ENCODE measurements at places on chromosomes 6 and 20.

- no peak for DNase-seq
Observed at GRCh38 chr6:122347751-122348150, 51.7 kb upstream of the HSF2 start.

DNA sequence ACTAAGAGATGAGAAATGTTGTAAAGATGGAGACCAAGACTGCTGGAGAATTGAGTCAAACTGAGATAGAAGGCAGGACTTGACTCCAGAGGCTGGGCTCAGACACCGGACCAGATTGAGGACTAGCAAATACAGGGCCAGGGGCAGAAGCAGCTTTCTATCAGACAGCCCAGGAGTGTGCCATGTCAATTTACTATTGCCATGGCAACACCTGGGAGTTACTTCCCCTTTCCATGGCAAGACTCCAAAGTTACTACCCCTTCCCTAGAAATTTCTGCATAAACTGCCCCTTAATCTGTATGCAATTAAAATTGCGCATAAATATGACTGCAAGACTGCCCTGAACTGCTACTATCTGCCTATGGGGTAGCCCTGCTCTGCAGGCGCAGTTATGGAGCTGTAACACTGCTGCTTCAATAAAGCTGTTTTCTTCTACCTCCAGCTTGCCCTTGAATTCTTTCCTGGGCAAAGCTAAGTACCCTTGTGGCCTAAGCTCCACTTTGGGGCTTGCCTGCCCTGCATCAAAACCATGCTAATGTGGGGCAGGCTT, 90.1 kb upstream of the EDN1 start:
- DNase-seq, result no peak

- no peak for DNase-seq
Observed at GRCh38 chr6:3351105-3351676, 92.4 kb downstream of the PSMG4 start.

GRCh38 chr20:46259260-46259859, 48.9 kb downstream of the CDH22 start:
- no peak for DNase-seq

- DNase-seq, result no peak
Observed at GRCh38 chr6:166693880-166694279, 66.8 kb upstream of the RPS6KA2 start.

- no peak for DNase-seq
Observed at GRCh38 chr6:44171899-44172546, 13.4 kb downstream of the CAPN11 start.

- DNase-seq, result no peak
Observed at GRCh38 chr6:157134402-157135047, 188.8 kb downstream of the TMEM242 start.

DNA sequence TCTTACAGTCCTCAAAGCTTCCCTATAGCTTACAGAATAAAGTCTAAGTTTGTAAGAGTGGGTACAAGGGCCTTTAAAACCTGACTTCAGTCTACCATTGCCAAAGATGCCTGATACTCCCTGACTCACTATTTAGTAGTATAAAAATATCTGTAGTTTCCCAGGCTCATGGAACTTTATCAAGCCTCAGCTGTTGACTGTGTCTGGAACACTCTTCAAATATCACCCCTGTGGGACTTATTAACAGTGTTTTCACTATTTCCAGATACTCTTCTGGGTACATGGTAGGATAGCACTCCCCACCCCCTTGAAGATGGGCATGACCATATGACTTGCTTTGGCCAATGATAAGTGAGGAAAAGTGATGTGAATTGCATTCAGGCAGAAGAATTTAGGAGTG, 105.3 kb upstream of the TENT5A start:
- DNase-seq, result no peak

GRCh38 chr20:3997446-3997845, 17.9 kb downstream of the RNF24 start:
- DNase-seq, result no peak

- no peak for DNase-seq
Observed at GRCh38 chr6:157063176-157063905, 260.0 kb downstream of the TMEM242 start.

DNA sequence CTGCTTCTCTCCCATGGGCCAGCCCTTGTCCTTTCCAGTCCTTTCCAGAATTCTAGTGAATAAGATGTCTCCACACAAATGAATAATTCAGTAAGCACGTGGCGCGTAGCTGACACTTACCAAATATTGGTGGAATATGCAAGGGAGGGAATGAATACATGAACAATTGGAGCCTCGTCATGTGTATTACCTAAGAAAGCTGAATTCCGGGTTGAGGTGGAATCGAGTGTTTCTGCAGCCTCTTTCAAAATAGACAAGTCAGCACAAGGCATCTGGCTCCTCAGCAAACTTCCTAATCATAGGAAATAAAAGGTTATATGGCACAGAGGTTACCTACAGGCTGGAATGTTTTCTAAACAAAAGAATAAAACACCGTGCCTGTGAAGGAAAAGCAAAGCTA, 47.0 kb upstream of the NT5E start:
- DNase-seq, result no peak

GRCh38 chr20:50720026-50720425, 11.4 kb upstream of the PARD6B start:
- DNase-seq, result no peak

GRCh38 chr6:163309491-163310026, 105.0 kb upstream of the QKI start:
- peak; percentile 14 for DNase-seq

- no peak for DNase-seq
Observed at GRCh38 chr6:167934426-167934864, 63.0 kb upstream of the KIF25 start.

DNA sequence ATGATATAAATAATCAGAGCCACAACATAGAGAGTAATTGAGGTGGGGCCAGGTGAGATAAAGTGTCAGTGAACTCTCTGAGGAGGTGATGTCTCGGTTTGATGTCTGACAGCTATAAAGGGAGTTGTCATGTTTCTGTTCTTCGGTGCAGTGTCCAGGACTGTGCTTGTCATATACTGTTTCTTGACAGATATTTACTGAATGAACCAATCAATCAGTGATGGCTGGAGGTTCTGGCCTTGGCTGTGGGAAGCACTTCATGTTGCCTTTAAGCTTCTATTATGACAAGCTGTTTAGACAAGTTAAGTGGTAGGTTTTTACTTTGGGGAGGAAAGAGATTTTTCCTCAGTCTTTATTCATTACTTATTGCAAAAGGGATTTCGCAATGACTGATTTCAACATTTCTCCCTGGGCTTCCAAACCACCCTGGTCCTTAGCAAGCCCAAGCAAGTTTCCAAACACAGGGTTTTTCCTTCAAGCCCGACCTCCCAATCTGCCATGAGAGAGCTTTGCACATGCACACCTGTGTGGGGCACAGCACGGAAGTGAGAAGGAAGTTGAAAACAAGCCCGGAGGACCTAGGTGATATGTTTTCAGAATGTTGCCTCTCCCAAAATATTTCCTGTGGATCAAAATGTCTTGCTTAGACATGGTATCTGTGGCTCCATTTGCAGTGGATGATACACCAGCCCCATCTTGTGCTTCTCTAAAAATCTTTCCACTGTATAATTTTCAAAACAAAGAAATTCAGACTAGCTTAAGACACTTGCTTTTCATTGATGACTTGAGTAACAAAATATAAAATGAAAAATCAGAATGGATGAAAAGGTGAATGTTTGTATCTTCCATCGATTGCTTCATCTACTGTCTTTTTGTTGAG, 567.3 kb upstream of the BTBD3 start:
- peak; percentile 50 for DNase-seq

- no peak for DNase-seq
Observed at GRCh38 chr6:95804847-95805541, 210.8 kb upstream of the FUT9 start.

DNA sequence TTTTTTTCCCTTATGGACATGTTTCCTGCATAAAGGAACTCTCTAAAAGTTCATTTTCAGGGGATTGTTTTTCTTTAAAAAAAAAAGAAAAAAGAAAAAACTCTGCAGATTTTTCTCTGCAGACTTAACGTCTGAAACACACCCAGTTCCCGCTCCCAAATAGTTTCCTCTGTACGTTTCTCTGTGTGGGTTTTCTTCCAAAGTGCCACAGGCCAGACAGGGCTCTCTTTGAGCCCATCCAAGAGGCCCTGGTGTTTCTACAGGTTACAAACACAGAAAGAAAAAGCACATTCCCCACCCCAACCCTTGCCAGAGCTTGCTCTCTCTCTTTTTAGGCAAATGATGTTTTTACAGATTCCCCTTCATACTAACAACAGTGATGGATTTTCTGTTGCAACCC, 258.6 kb downstream of the FNDC1 start:
- DNase-seq, result no peak

- peak; percentile 22 for DNase-seq
Observed at GRCh38 chr20:7693761-7694160, 246.5 kb downstream of the HAO1 start.

GRCh38 chr20:34037121-34037520, 43.4 kb downstream of the RALY start:
- no peak for DNase-seq

DNA sequence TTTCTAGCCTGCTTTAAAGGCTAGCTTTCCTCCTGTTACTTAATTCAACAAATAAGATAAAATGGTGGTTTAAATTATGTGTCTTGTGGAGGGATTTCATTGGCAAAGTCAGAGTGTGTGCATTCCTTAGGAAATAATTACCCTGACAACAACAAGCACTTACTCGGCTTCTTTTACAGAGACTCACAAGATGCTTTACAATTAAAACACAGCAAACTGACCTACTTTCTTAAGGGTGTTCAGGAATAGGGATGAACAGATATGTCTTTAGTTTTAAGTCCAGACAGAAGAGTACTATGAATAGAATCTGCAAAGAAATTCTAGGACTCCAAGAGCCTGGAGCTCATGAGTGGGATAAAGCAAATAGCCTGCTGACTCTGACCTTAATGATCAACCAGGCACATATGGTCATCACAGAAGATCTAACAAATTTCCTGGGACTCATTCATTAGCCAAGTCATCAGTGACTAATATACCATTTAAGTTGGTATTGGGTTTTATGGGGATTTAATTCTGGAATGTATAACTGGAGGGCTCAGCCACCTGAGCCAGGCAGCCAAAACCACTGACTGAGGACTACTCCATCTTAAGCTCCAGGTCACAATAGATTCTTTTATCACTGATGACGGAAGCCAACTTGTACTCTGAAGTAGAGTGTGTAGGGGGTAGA, 161.8 kb upstream of the RIMS1 start:
- no peak for DNase-seq

- DNase-seq, result no peak
Observed at GRCh38 chr6:56888687-56889086, 66.2 kb upstream of the BEND6 start.

- no peak for DNase-seq
Observed at GRCh38 chr6:8556370-8557013, 121.1 kb upstream of the SLC35B3 start.

DNA sequence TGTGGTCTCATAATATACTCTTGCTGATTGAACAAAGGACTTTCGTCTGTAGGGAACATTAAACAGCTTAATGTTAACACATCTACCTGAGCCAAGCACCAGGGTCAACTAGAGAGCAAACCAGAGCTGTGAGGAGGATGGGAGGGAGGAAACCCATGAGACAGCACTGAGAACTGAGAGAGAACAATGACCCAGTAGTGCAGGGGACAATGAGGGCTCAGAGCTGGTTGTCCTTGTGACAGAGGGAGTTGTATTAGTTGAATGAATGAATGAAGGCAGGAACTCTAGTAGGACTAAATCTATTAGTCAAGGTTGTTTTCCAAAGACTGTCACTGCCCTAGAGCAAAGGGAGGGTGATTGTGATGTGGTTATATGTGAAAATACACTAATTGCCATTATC, 28.2 kb upstream of the GSTA4 start:
- no peak for DNase-seq

GRCh38 chr6:11416936-11417576, 120.5 kb upstream of the TMEM170B start:
- no peak for DNase-seq

- peak; percentile 43 for DNase-seq
Observed at GRCh38 chr6:162151021-162151665, 576.4 kb downstream of the PRKN start.

- DNase-seq, result no peak
Observed at GRCh38 chr6:163679012-163679660, 264.6 kb downstream of the QKI start.

DNA sequence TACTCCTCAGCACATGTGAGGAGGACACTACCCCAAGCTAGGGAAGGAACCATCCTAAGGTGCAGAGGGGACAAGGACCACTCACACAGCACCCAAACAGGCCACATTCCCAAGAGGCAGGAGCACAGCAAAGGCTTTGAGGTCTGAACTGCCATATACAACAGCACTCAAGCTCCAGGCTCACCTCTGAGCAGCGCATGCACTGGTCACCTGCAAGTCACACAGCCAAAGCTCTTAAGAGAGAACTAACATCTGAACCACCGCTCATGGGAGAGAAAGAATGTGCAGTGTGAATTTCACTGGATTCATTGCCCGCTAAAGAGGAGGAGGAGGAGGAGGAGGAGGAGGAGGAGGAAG, 31.0 kb downstream of the NPEPL1 start:
- DNase-seq, result no peak

GRCh38 chr6:22666586-22666985, 97.2 kb downstream of the HDGFL1 start:
- DNase-seq, result no peak

DNA sequence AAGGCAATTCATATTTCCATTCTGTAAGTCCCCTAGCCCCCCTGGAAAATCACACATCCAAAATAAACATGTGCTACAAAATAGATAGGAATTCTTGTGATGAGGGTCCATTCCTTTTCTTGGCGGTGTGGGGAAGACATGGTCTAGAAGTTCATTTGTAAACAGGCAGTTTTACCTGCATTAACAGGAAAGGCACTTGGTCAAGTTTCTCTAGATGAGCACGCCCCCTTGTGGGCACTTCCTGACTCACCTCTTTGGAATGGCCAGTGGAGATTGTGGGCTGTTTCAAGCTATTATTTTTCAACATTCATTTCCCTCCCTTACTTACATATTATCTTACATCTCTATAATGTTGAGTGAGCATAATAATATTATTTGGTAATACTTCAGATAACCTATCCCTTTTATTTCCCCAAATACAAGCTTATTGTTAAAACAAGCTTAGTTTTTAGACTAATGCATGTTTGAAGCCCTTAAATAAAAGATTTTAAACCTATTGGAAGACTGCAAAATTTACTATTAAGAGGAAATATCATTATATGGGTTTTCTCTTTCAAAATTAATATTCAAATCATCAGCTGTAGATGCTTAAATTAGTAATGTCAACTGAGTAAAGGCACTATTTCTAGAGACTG, 92.1 kb downstream of the TASP1 start:
- DNase-seq, result peak; percentile 44

DNA sequence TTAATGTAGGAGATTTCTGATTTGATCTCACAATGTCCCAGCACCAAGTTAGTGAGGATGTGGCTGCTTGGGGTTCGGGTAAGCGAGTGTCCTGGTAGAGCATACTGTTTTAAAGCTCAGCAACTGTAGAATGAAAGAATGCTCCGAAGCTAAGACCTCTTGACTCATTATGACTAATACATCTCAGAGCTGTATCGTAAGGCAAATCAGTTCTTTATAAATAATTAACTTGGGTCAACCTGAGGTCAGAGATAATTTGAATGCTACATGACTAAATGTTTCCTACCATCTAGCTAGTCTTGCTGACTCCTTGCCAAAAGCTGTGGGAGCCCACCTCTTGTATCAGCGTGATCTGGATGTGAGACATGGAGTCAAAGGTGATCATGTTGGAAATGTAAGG, 128.8 kb upstream of the PDE7B start:
- peak; percentile 65 for DNase-seq
